ENCODE measurements at places on chromosomes 7 and 10. TPM values are rescaled to one million over a fixed set of nuclear protein-coding genes. Genes with fewer than 3 reads are reported as not detected.

The PAPOLB gene
- total RNA-seq = not detected

GRCh38 chr10:3538656-3539531 is 246.1 kb downstream of the KLF6 start:
- no peak overlapping the region for H3K4me3 ChIP-seq
- H3K36me3 ChIP-seq = no peaks in the 10 kb centered on the region
- peaks cover 33% of the 10 kb centered on the region for H3K4me1 ChIP-seq
- H3K27ac ChIP-seq = peak overlapping the region; percentile 91

- H3K36me3 ChIP-seq = no peaks in the 10 kb centered on the region
- H3K27ac ChIP-seq = no peak overlapping the region
- no peak overlapping the region for H3K4me3 ChIP-seq
These were observed 23.9 kb upstream of the REEP3 start for GRCh38 chr10:63497321-63497720.

The HABP2 gene
- not detected for total RNA-seq

The OR2A1 gene
- not detected for total RNA-seq

The HMX3 gene
- not detected for total RNA-seq

DNA sequence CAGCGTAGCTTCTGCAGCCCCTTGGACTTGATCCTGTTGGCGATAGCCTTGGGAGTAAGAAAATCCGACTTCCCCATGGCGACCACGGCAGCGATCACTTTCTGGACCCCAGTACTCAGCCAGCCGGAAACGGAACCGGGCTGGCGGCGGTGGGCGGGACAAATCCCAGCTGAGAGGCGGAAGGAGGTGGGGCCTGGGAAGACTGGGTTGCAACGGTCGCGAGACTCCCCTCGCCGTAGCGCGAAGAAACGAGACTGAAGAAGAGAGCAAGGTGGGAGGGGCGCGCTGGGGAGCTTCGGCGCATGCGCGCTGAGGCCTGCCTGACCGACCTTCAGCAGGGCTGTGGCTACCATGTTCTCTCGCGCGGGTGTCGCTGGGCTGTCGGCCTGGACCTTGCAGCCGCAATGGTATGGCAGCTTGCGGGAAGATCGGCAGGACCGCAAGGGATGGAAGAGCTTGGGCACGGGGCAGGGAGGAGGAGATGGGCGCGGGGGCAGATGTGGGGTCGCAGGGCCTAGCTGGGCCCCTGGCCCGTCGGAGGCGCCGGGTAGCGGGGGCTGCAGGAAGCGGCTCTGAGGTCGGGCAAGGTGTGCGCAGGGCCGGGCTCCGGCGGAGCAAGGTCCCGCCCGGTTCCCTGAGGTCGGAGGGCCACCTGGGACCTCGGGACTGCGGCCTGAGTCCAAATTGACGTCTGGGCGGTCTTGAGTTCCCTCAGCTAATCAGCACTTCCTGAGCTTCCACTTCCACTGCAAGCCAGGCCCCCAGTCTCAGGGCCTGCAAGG is at the start of the genes ATP5F1C and KIN:
Gene ATP5F1C, plus strand, starts transcription at position 321 of the 782 bp plus-strand sequence. Its CDS starts 31 bp downstream, at position 352.
Gene KIN, minus strand, starts transcription at position 137 of the 782 bp plus-strand sequence. Its CDS starts 60 bp downstream, at position 77.
- no peaks in the 10 kb centered on the region for H3K36me3 ChIP-seq
- H3K27ac ChIP-seq = peak within 1 kb of the TSS; percentile 90
- H3K4me3 ChIP-seq = peak within 1 kb of the TSS; percentile 100

Data from astrocyte (in vitro differentiated cells and primary cell).